Activated CD4-positive, alpha-beta T cell treated with anti-CD3 and anti-CD28 coated beads, Interleukin-2, amount 50 U/mL, for 16 hours (primary cell): ENCODE measurements at places on chromosomes 5 and 9.
A peak's percentile ranks its signal among the peaks of the same experiment; 100 is the strongest.

DNA sequence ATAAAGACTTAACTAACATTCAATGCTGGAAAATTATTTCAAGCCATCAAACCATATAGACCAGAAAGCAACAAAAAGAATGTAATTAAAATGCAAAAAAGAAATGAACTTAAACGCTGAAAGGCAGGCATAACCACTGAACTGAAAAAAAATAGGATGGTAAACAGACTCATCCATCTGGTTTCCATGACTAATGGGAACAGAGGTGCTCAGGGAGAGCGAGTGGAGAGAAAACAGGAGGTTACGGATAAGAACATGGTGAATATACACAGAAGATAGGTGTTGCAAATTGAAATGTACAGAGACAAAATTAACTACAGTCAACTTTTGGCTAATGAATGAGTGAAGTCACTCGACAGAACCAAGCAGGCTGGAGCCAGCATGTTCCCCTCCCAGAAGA is 43.5 kb upstream of the RNF38 start:
- DNase-seq = no peak

- no peak for DNase-seq
Observed at GRCh38 chr5:124110942-124111341, 599.0 kb downstream of the CSNK1G3 start.

DNA sequence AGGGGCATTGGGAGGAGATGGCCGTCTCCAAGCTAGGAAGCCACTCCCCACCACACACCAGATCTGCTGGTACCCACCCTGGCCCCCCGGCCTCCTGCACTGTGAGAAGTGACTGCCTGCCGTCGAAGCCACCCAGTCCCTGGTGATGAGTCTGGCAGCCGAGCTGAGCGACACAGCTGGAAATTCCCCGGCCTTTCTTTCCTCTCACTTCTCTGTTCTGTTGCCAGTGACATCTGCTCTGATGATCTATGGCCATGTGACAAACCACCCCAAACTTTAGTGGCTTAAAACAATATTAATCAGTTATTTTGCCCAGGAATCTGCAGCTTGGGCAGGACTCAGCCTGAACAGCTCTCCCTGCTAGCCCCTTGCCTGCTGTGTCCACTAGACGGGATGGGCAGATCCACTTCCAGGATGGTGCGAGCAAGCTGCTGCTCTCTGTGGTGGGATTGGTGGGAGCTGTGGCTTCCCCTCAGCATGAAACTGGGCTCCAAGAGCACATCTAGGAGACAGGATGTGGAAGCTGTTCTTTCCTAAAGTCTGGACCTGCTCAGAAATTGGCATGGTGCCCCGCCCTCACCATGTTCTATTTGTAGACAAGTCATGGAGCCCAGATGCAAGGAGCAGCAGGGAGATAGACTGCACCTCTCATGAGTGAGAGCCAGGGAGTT is 211.2 kb downstream of the GADD45G start:
- DNase-seq = no peak

GRCh38 chr9:13034694-13035002 is 244.8 kb downstream of the MPDZ start:
- no peak for DNase-seq

- no peak for DNase-seq
Observed at GRCh38 chr5:149916334-149917072, 28.1 kb downstream of the PDE6A start.

DNA sequence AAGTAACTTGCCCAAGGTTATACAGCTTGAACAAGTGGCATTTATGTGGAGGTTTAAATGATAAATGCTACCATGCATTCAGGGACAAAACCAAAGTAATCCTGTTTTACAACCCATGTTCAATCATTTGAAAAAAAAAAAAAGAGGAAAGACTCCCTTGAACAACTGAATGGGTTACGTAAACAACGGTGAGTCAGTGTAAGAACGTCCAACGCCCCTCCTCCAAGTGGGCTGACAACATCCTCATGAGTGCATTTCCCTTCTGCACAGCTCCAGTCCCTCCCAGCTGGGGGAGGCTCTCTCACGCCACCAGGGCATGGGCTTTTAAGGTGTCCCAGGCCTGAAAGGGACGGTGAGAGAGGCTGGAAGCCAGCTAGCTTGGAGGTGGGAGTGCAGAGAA is 90.0 kb downstream of the PRRT1B start:
- peak; percentile 84 for DNase-seq

DNA sequence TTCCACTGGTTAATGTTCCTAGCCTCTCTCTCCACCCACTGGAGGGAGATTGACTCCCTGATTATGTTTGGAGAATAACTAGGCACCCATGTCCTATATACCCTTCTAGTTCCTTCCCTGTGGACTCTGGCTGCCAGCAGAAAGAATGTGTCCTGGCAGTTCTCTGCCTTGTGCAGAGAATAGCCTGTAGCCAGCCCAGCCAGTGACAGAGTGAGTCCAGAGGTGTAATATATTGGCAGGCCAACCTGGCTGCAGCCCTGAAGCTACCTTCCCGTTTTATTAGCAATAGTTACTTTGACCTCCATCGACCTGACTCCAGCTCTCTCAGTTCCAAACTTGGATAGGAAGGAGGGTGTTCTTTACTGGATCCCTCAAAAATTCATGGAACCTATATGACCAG is 8.1 kb downstream of the SETD9 start:
- no peak for DNase-seq

- DNase-seq = no peak
Observed at GRCh38 chr5:55575815-55576583, 41.2 kb upstream of the PLPP1 start.

GRCh38 chr9:92119586-92119985 is 4.4 kb upstream of the SPTLC1 start:
- DNase-seq = no peak

GRCh38 chr9:69812068-69813000 is 8.3 kb upstream of the CFAP95 start:
- no peak for DNase-seq

GRCh38 chr5:56862909-56863308 is 46.5 kb upstream of the SETD9 start:
- no peak for DNase-seq

- no peak for DNase-seq
Observed at GRCh38 chr5:68368311-68369022, 152.9 kb downstream of the PIK3R1 start.

DNA sequence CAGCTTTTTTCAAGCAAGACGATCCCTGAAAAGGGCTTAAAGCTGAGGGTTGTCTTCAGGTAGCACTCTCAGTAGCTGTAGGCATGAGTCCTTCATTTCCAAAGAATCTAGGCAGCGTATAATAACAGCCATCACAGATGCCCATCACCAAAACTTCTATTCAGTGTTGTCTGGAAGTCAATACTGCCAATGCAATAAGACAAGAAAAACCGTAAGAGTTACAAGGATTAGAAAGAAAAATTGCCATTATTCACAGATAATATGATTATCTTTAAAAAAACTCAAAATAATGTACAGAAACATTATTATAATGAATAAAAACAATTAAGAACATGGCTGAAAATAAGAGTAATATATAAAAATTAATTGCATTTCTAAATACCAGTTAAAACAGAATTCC is 208.2 kb upstream of the ADRA1B start:
- no peak for DNase-seq

- no peak for DNase-seq
Observed at GRCh38 chr5:172830275-172830799, 3.7 kb upstream of the ERGIC1 start.

GRCh38 chr9:105681724-105682123 is 12.6 kb upstream of the TMEM38B start:
- DNase-seq = no peak

- DNase-seq = no peak
Observed at GRCh38 chr9:111925784-111926183, 29.2 kb downstream of the UGCG start.

- DNase-seq = no peak
Observed at GRCh38 chr9:34546102-34546833, 23.5 kb upstream of the ENHO start.

GRCh38 chr5:30197662-30198061 is 995.8 kb upstream of the CDH6 start:
- DNase-seq = no peak

DNA sequence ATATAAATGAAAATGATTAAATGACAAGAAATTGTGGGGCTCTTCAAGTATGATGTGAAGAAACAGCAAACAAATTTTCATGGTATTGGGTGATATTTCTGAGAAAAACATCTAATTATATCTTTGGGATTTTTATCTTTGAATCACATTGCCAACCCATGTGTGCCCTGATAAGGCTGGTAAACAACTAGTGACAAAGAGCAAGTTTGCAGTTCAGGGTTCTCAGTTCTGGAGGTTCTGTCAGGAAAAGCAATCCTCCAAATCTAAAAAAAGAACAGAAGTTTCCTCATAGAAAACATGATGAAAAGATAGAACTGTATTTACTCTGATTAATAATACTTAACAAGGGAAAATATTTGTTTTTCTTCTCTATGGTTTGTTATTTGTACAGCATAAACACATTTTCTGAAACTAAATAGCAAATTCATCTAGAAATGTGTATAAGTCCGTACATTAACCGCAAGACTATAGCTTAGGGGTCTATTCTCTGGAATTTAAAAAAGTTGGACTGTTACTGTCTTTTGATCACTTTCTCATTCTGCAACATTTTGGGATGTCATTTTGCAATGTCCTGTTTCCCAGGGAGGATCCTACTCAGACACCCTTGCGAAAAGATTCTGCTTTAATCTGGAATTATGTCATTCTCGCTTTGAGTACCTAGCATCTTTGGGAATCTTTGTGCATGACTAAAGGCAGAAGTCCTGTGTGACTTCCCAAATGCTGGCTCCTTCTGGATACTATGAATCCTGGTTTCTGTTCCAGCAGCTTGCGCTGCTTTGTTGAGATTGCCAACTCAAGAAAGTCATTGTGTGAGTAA is 308.5 kb downstream of the ADGRV1 start:
- no peak for DNase-seq

- no peak for DNase-seq
Observed at GRCh38 chr9:123311250-123311752, 42.9 kb upstream of the STRBP start.

GRCh38 chr5:19104948-19105347 is 883.1 kb downstream of the CDH18 start:
- no peak for DNase-seq

DNA sequence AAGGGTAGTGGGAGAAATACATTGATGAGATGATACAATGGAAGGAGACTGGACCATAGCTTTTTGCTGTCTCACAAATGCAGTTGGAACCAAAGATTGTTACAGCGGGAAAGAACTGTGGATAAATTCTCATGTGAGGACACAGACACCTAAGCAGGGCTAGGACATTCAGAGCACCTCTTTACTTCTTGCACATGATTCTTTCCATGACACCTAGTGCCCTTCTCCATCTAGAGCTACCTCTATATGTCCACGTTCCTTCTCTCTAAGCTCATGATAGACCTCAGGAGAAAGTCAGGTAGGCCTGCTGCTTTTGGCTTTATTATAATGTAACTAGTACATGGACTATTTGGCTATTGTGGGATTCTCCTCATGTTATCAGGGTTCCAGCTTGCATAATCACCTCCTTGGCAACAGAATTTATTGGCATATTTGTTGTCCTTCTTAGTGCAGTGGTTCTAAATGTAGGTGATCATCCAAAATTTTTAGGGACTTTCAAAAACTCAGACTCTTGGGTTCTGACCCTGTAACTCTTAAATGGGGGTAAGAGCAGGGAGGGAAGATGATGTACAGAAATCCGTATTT is 27.2 kb downstream of the NR3C1 start:
- no peak for DNase-seq

DNA sequence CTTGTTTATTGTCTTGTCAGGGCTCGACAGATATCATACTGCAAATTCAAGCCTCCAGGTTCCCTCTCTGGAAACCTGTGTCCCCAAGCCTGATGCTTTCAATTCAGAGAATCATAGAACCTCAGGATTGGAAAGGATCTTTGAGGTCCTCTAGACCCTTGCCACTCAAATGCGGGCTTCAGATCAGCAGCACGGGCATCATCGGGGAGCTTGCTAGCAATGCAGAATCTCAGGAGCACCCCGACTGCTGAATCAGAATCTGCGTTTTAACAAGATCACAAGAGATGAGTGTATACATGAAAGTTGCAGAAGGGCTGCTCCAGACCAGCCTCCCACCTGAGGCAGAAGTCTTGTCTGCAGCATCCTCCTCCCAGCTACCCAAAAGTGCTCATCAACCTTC is 13.1 kb upstream of the EGFLAM start:
- DNase-seq = no peak

DNA sequence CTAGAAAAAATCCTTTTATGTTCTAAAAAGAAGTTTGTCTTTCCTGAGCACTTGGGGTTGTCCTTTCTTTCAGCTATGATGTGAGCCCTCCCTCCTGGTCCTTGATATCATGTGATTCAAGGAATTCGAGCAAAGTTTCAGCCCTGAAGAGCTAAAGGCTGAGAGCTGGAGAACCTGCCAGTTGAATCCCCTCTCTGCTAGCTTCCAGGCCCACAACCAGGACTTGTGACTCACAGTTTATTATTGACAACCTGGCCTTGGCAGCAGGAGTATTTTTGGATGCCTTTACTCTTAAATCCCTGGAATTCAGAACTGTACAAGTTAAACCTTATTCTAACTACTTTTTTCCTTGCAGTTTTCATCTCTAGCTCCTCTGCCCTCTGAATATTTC is 182.8 kb downstream of the SPOCK1 start:
- no peak for DNase-seq

DNA sequence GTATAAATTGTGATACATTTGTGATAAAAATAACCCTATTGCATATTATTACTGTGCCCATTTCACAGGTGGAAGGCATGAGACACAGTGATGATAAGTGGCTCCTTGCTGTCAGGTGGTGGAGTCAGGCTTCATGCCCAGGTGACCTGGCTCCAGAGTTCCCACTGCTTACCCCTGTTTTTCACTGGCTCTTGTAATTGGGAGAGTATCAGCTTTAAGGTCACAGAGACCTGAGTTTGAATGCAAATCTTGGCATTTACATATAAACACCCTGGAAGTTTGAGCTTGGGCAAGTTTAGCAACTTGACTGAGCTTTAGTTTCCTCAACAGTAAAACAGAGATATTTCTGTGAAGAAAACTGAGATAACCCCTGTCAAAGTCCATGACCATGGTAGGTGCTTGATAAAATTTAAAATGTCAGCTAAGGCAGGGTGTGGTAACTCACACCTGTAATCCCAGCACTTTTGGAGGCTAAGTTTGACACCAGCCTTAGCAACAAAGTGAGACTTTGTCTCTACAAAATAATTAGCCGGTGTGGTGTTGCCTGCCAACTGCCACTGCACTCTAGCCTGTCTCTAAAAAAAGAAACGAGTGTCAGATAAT is 29.2 kb downstream of the MAT2B start:
- no peak for DNase-seq
